ENCODE measurements at places on chromosomes 4 and X.

- DNase-seq: no peak
These were observed 84.3 kb downstream of the TRAM1L1 start for GRCh38 chr4:117001077-117001476.

GRCh38 chrX:2446815-2447214 lies 54.0 kb downstream of the DHRSX start:
- no peak for DNase-seq

- no peak for DNase-seq
These were observed 47.4 kb upstream of the DYNLT3 start for GRCh38 chrX:37894725-37895124.

- peak; percentile 24 for DNase-seq
These were observed 119.9 kb downstream of the ANK2 start for GRCh38 chr4:113169368-113169767.

- DNase-seq: no peak
These were observed 3.2 kb upstream of the HELT start for GRCh38 chr4:185015108-185015507.

DNA sequence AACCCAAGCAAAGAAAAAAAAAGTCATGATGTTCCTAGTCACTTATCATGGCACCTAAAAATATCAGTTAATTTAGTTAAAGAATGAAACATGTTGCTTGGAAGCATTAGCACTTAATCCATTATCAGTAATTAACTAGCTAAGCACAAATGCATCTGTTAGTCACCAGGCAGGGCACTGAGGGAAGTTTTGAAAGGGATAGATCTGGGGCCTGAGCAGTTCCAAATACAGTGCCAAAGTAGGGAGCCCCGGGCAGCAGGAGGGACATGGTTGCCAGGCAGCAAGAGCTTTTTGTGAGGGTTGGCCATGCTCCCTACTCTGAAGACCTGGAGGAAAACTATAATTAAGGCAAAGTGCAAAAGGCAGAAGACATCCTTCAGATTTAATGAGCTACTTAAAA lies 62.0 kb downstream of the PHKA1 start:
- no peak for DNase-seq

DNA sequence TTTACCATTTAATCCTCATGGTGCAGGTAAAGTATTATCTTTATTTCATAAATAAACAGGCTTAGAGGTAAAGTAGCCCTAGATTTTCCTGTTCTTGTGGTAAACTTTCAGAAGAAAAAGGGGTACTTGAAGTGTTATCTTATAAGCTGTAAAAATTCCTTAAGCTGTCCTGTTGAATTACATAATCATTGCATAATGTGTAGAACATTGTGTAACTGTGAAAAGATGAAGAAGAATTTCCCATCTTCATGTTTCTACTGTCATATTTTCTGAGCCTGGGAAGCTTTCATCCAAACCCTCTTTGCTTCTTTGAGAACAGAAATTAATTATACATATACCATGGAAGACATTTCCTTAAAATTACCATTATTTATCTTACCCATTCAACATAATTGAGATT lies 90.5 kb downstream of the ELOVL6 start:
- DNase-seq: no peak

DNA sequence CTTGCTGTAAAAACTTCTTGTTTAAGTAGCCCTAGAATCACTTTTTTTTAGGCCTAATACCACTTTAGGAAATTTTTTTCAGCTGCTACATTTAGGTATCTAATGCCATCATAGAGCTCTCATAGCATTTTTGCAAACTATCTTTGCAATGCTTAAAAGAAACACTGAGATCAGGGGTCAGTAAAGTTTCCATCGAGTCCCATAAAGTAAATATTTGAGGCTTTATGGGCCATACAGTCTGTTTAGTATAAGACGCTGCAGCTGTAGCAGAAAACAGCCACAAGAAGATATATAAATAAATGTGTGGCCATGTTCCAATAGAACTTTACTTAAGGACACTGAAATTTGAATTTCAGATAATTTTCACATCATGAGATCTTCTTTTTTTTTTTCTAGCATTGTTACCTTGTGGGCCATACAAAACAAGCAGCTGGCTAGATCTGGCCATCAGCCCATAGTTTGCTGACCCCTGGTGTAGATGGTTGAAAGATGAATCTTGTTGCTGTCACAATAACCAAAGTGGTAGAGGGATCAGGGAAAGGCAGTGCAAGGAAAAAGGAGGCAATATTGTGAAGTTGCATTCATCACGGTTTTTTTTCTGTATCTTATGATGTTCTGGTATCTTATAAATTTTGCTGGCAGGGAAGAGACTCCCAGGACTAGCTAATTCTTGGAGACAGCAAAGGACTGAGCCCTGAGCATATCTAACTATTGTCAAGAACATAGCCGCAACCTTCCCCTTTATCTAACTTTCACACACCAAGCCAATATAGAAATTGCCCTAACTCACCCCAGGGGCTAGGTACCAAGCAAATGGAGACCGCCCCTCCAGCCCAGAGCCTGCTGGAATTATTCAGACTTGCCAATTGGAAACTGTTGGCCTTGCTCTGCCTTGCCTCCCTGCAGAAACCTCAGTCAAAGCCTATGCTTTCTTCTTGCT lies 46.6 kb downstream of the RASGEF1B start:
- DNase-seq: no peak

- peak; percentile 15 for DNase-seq
These were observed 37.8 kb upstream of the SLC9A7 start for GRCh38 chrX:46796574-46797191.

GRCh38 chr4:163243297-163243981 lies 76.7 kb upstream of the NAF1 start:
- no peak for DNase-seq

GRCh38 chr4:86472377-86473019 lies 112.6 kb upstream of the MAPK10 start:
- DNase-seq: no peak

DNA sequence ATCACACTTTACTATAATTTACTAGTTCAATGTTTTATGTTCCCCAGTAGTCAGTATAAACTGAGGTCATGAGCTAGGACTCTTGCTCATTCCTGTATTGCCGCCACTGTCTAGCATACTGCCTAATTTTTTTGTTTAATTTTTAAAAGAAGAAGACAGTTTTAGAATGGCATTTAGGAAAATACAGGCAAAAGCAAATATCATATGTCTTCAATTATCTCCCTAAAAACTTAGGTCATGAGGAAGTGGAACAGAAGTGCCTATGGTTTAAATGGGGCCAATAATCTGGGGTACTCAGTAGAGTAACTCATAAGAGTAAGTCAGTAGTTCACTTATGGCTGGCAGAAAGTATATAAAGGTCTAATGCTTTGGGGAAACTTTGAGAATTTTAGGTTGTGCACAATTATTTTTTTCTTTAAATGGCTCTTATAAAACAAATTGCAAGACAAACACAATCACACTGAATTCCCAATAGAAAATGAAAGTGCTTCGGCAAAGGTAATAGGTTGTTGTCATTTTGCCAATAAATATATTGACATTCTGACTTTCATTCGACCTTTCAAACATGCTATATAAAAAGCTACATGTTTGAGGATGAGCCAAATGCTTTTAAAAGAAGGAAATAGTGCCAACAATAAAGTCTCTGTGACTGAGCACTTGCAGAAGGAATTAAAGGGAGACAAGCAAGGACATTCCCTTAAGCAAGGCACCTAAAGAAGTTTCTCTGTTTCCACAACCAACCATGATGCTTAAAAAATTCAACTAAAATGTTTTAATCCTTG lies 390.1 kb downstream of the PDGFC start:
- no peak for DNase-seq

DNA sequence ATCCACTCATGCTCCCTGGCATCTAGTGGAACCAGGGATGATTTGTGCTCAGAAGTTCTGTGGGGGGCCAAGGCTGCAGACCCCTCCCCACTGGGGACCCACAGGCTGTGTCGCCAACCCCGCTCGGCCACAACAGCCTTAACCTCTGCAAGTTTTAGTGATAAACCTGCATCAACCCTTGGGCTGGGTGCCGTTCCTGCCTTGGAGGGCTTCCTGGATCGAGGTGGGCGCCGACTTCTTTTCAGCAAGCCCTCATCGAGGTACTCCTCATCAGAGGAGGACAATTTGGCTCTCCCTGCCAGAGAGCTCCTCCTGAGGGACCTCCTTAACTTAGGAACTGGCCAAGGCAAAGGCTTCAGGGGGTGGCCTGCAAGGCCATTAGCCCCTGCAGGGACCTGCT lies 1.9 kb downstream of the SOWAHB start:
- no peak for DNase-seq

DNA sequence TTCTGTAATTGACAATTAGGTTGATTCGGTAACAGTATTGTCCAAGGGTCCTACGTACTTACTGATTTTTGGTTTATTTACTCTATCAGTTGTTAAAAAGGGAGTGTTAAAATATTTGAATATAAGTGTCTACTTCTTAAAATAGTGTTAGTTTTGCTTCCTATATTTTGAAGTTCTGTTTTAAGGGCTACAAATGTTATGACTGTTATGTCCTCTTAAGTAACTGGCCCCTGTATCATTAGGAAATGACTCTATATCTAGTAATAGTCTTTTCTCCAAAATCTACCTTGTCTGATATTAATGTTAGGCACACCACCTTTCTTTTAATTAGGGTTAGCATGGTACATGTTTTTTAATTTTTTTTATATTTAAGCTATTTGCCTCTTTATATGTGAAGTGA lies 30.1 kb downstream of the ANKRD50 start:
- DNase-seq: no peak

GRCh38 chrX:43065978-43066377 lies 288.0 kb upstream of the PPP1R2C start:
- DNase-seq: no peak

DNA sequence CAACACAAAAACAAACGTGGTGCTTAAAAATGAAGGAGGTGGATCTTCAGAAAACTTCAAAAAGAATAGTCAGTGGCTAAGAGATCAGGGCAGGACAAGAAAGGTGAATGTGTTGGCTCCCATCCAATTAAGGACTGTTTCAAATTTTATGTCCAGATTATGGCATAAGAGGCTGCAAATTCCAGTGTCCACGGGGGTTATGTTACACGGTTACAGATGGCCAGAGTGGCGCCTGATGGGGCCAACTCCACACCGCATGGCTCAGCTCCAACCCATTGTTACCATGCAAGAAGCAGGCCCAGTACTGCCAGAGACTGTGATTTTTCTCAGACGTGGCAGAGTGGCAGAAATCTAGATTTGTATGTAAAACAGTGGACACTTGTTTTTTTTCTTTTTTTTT lies 168.4 kb upstream of the TENM3 start:
- DNase-seq: no peak

DNA sequence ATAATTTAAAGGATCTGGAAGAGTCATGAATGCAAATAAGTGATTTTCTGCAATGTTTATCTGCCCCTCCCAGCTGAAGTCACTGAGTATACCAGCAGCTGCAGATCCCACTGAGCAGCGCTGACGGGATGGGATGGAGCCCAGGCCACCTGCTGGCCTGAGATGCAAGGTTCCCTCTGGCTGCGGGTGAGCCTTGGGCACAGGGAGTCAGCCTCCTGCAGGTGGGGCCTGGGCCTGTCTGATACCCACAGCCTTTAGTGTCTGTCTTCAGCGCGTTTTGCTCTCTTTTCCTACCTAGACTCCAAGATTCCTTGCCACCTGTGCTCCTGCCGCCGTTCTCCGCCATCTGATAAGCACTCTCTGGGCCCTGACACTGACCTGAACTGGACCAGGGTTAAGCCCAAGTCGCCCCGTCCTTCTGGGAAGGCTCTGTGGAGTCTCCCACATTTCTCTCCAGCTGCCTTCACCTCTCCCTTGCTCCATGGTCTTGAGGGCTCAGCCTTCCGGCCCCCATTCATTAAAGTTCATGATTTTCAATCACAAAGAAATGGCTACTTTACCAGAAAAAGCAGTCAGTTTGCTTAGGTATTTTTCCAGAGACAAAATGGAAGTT lies 223.1 kb upstream of the FAT1 start:
- no peak for DNase-seq

GRCh38 chrX:148203531-148203930 lies 222.4 kb downstream of the FMR1NB start:
- DNase-seq: no peak

- no peak for DNase-seq
These were observed 289.9 kb upstream of the FAM241A start for GRCh38 chr4:111855308-111855707.

DNA sequence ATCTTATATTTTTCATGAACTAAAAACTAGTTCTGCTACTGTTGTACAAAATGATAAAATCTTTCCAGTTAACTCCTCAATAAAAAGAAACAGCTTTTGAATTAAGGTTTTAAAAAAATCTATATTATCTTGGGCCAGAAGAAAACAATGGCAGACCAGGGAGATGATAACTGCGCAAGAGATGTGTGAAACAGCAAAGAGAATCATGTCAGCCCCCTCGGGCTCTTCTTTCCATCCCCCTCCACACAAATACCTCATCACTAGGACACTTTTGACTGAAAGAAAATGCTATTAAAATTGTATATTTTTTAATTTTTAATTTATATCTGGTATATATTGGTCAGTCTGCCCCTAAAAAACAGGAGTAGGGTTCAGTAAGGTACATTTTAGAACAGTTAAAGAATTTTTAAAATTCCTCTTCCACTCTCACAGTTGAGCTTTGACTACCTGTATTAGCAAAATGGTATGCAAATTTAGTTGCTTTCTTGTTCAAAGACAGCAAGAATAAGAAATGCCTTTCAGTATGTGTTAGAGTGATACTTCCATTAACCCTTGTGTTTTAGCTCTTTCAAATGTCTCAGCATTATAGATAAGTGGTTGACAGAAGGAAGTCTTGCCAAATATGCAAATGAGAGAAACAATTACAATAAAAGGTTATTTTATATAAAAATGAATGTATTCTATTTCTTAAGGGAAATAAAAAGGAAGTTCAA lies 36.4 kb upstream of the LCORL start:
- DNase-seq: no peak

DNA sequence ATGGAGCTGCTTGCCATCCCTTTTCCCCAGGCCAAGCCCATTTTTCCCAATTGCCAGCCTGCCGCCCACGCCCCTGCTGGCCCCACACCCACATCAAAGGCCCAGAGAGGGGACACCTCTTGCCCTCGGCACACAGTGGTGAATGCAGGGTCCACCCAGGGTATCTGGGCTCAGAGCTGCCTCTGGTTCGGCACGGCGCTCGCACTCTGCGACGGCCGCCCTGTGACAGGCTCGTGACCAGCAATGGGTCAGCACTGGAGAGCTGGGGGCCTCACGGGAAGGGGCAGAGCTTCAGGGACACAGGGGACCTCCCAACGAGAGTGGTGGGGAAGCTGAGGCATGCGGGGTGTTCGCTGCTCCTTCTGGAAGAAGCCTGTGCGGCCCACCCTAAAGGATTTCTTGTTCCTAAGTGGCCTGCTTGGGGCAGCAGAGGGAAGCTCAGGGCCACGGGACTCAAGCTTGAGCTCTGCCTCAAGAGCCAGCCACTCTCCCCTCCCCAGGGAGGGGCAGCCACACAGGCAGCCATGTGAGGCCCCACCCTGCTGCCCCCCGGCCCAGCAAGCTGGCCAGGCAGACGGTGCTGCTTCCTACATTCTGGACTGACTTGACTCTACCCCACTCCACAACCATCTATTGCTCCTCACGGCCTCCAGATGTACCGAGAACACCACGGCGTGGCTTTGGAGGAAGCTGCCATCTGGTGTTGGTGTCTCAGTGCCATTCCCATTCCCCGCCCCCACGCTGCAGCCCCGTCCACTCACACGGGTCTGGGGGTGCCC lies 73.7 kb downstream of the ABLIM2 start:
- no peak for DNase-seq
